ENCODE measurements at places on chromosomes 7 and 10.

- DNase-seq = peak; percentile 48
Measured at GRCh38 chr10:96339956-96340904, 18.6 kb downstream of the OPALIN start.

- peak; percentile 91 for DNase-seq
Measured at GRCh38 chr10:32981760-32982159, 23.7 kb upstream of the ITGB1 start.

DNA sequence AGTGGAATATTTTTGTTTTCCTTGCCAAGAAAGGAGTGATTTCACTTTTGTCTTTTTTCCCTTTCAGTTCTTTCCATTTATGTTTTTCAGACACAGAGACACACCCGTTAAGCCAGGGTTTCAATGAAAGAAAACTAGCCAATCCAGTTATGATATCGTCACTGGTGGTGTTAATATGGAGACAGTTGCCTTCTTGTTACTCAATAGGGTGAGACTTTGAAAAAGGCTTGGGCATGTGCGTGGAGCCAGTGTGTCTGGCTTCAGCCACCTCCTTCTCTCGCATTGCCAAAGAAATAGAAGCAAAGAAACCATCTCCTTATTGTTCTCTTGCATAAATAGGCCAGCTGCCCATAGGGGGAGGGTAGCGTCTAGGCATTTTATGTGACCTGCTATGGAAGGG lies 84.1 kb upstream of the DLX6 start:
- no peak for DNase-seq

- DNase-seq = no peak
Measured at GRCh38 chr10:44024356-44025116, 360.4 kb downstream of the CXCL12 start.

DNA sequence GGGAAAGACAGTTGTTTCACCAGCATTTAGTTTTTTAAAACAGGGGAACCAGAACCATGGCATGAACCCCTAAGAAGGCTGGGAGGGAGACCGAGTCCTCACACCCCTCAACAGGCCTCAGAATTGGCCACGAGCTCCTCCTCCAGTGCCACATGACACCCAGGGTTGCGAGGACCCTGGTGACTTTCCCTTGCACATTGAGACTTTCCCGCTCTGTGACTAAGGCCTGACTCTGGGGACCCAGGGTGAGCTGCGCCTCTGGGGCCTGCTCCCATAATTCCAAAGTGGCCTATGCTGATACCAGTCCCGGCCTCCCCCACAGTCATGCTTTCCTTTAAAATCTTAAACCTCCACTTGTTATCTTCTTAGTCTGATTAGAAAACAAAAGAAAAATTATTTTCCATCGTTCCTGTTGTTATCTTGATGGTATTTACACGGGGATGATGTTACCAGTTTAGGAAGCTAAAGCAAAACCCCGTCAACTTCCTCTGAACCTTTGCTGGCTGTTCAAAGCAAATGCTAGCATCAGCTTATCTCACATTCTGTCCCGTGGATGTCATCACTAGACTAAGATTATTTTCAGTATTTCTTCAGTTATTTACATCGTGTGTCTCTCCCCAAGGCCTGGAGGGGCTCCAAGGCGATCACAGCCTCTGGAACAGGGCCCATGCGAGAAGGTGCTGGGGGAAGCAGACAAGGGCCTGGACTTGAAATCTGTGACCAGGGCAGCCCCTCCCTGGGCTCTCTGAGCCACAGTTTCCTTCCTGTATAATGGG lies 42.1 kb downstream of the FAM53B start:
- DNase-seq = no peak

DNA sequence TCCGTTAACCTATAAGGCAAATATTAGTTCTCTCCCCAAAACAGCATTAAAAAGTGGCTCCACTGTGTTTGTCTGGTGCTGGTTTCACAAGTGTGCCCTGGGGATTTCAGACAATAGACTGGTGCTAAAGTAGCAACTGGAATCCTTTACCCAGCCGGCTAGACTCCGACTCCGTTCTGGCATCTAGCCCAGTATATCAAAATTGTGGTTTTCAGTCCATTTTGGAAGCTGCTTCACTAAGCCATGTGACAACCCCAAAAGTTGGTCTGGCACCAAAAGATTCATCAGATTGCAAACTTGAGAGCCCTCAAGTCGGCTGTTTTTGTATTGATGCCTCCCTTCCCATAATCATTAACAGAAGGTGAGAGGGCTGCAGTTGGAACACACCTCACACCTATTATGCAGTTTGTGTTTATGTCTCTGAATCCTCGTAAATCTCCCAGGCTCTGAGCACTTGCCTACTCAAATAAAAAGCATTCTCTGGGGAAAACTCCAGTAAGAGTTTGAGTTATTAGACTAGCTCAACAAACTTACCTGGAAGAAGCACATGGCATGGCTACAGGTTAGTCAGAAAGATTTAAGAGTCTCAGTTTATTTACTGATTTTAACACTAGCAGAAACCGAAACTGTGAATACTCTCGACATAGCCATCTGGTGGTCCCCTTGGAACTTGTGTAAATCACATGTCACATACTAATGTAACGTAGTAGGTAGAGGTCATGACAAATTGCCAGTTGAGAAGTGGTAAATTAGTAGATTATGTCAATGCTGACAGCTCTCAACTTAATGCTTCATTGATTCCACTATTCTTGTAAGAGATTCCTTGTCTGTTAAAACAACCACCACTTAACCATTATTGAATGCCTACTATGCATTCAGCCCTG lies 14.8 kb upstream of the WNT16 start:
- peak; percentile 89 for DNase-seq

DNA sequence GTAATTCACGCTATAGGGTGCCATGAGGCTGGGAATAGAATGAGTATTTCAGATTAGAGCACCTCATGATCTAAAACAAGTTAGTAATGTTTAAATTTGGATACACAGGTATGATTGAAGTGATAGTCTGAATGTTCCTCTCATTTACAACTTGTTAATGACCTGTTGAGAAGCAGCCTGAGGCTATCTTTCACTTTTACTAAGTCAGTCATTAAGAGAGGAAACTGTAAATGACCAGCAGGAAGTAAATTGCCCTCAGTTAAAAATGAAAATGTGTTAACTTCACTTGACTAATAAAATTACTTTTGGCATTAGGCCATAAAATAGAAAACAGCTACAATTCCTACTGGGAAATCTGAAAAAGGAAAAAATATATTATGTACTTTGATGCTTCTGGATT lies 1042.0 kb downstream of the DNAJB9 start:
- no peak for DNase-seq

DNA sequence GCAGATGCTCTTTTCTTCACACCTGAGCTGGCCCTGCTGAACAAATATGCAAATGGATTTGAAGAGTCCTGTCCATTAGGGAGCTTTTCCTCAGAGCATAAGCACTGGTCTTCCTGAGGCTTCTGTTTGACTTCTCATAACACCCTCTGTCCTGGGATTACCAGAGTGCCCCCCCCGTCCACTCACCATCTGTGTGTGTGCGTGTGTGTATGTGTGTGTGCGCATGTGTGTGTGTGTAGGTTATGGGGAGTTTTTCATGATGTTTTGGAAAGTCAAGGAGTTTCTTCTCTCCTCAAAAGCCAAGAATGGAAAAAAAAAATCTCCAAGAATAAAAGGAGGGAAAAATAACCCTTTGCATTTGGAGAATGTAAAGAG lies 57.7 kb upstream of the COMTD1 start:
- no peak for DNase-seq

GRCh38 chr10:91117505-91117904 lies 103.0 kb upstream of the PCGF5 start:
- DNase-seq = no peak

DNA sequence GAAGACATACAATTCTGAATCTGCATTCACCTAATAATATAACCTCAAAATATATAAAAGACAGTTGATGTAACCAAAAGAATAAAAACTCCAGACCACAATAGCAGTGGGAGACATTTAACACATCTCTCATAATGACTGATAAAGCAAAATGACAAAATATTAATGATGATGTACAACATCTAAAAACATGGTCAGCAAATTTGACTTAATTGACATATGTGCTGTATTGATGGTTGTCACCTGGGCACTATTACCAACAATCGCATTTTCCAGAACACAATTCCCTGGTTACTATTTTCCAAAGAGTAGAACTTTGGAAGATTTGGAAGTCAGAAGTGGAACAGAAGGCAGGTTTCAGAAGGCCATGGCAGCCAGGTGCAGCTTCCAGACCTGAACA lies 899.5 kb upstream of the CELF2 start:
- DNase-seq = no peak

DNA sequence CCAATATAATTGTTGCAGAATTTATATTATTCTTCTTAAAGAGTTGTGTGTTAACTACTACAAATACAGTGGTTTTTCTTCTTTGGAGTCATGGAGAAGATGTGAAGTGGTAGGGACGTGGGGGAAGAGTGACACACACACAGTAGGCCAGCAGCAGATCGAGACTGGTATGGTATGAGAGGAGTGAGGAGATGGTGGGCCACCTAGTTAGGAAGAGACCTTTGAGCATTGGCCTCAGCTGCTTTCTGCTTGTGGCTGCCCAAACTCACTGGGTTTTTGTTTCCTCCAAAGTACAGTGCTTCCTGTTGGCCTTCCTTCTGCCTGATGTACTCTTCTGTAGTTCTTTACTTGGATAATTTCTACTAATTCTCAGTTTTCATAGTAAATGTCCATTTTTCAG lies 14.6 kb downstream of the VCL start:
- no peak for DNase-seq

- no peak for DNase-seq
Measured at GRCh38 chr7:117227091-117227490, 95.8 kb downstream of the WNT2 start.

GRCh38 chr7:117230276-117231046 lies 92.4 kb downstream of the WNT2 start:
- DNase-seq = no peak

DNA sequence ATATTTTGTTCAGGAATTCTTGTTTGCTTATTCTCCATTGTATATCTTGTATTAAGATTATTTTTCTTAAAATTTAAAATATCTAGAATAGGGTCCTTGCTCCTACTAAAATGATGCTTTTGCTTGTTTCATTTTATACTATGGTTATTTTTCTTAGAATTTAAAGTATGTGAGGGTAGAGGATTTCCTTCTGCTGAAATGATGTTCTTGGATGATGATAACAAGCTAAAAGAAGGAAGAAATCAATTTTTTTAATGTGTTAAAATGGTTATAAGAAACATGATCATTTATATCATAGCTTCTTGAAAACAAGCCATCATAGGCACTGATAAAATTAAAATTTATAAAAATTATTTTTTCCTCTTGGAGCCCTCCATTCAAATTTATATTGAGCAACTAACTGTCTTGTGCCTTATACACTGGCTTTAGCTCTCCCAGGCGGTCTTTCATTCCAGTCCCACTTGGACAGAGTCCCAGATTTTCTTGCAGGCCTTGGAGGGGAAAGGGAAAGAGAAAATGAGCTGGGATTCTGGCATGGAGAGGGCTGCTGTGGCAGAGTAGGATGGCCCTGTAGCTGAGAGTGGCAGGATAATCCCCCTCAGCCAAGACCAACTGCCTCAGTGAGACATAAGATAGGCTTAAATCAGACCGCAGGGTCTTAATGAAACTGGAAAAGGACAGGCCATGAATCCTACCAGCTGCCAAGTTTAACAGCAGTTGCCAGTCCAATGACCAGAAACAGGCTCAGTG lies 60.2 kb downstream of the DNAJB9 start:
- no peak for DNase-seq

Measured in Caki2 (cell line).